Colonic mucosa (tissue), 4 donors: ENCODE measurements at places on chromosomes 2 and 18. TPM values are rescaled to one million over a fixed set of nuclear protein-coding genes. Genes with fewer than 3 reads are reported as not detected.

- H3K4me1 ChIP-seq, result no peaks in the 10 kb centered on the region
- no peak overlapping the region for H3K27ac ChIP-seq
- H3K4me3 ChIP-seq, result no peak overlapping the region
Observed at GRCh38 chr2:120415728-120416509, 70.0 kb downstream of the INHBB start.

TUBA4B gene
- total RNA-seq, result not detected

COL5A2 gene
- 10.4 TPM for total RNA-seq

DNA sequence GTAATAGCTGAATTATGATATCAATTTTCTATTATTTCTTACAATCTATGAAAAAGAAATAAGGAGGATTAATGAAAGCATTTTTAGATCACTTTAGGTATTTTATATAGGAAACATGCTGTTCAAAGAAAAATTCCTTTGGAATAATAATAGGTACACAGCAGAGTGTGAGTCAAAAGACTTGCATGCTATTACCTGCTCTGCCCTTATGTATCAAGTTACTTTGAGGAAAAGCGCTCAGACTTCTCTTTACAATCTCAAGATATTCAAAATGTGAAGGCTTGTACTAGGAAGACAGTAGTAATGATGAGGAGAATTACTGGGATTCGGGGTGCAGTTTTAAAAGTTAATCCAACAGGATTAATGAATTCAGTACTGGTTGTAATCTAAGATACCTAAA is 29.1 kb upstream of the RNU4ATAC start:
- H3K4me1 ChIP-seq, result no peaks in the 10 kb centered on the region
- no peak overlapping the region for H3K27ac ChIP-seq
- H3K27me3 ChIP-seq, result no peaks in the 10 kb centered on the region
- H3K36me3 ChIP-seq, result no peaks in the 10 kb centered on the region

DNA sequence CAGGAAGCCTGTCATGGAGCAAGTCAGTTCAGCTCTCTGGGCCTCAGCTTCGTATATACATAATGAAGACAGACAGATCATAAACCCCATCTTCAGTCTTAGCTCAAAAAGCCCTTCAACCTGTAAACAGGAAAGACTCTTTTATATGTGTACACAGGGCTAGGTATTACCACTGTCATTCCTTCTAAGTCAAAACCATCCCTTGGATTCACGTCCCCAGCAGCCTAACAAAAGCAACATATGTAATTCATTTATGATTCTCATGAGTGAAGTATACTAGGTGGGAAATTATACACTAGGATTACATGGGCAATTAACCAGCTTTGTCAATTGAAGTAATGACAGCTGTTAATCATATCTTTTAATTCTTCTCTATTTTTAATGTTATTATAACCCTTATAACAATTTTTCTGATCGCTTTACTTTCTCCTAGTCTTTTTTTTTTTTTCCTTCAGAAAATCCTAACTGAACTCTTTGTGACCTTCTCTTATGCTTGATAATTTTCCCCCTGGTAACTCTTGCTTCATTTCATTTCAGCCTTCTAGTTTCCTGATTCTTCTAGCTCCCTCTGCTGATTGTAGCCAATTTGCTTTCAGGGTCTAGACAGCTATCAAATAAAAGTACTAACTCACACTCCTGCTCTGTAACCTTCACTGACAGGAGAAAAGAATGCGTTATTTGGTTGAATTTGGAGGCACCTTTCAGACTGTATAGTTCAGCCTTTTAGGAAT is 99.7 kb downstream of the RBM43 start:
- H3K27me3 ChIP-seq, result no peaks in the 10 kb centered on the region
- no peak overlapping the region for H3K27ac ChIP-seq
- H3K36me3 ChIP-seq, result no peaks in the 10 kb centered on the region
- H3K4me1 ChIP-seq, result no peaks in the 10 kb centered on the region

GRCh38 chr2:24214880-24215279 is 40.0 kb downstream of the FAM228A start:
- H3K4me3 ChIP-seq, result no peak overlapping the region
- no peak for DNase-seq
- no peaks in the 10 kb centered on the region for H3K27me3 ChIP-seq
- no peaks in the 10 kb centered on the region for H3K4me1 ChIP-seq
- H3K36me3 ChIP-seq, result peaks cover under 1% of the 10 kb centered on the region

MLPH gene
- 87.9 TPM for total RNA-seq

DNA sequence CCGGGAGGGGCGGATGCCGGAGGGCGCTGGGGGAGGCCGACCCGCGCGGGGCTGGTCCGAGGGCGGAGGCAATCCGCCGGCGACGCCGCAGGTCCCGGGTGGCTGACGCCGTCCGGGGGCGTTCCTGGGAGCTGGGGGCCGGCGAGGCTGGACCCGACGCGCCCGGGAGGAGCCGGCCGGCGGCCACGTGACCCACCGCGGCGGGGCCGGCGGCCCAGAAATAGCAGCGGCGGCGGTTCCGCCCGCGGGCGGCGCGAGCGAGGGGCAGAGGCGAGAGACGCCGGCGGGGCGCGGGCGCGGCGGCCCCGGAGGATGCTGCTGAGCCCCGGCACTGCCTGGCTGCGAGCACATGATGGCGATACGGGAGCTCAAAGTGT is at the start of gene RAB31:
Gene RAB31, plus strand, starts transcription at position 245 of the 377 bp plus-strand sequence. Its CDS starts 105 bp downstream, at position 350.
- H3K36me3 ChIP-seq, result no peaks in the 10 kb centered on the region
- peaks cover 10% of the 10 kb centered on the region for H3K27me3 ChIP-seq
- peaks cover 5% of the 10 kb centered on the region for H3K4me1 ChIP-seq
- H3K27ac ChIP-seq, result peak within 1 kb of the TSS; percentile 51
- peak; percentile 56 for DNase-seq
- H3K4me3 ChIP-seq, result peak within 1 kb of the TSS; percentile 45

PROKR1 gene
- total RNA-seq, result 0.07 TPM

GALNT14 gene
- 0.45 TPM for total RNA-seq

DNA sequence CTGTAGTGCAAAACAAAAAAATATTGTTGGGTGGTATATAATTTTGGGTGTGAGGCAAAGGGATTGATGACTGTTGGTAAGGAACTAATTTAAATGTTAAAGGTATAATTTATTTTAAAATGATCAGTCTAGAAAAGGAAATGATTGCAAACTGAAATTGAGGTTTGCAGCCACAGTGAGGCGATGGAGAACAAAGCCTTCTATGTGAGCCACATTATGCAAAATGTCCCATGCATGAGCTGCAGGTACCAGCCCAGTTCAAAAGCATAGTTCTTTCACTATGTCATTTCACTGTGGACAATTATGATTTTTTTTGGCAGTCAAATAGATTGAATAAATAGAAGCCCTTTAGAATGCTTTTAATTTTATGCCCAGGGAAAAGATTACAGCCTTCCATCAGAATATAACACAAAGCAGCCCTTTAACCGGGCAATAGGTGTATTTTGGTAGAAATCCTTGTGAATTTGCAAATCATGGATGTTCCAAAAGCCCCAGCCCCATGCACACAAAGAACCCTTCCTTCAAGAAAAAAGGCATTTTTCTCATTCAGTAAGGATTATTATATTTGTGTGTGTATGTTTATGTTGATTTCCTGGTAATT is 1.7 kb downstream of the MAP2 start:
- no peaks in the 10 kb centered on the region for H3K4me1 ChIP-seq

DNA sequence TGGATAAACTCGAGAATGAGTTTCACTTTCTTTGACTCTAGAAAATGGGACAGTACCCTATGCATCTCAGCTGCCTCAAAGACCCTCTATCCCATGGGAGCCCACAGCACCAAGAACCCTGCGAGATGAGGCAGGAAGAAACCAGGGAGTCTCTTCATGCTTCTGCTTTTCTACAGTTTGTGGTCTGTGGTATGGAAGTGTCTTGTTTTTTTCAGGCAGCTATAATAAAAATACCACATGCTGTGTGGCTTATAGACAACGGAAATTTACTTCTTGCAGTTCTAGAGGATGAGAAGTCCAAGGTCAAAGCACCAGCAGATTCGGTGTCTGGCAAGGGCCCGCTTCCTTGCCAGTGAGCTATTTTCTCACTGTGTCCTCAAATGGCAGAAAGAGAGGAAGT is 257.9 kb downstream of the SUCLG1 start:
- H3K4me3 ChIP-seq, result no peak overlapping the region
- H3K27me3 ChIP-seq, result no peaks in the 10 kb centered on the region
- no peak for DNase-seq
- no peaks in the 10 kb centered on the region for H3K4me1 ChIP-seq

DNA sequence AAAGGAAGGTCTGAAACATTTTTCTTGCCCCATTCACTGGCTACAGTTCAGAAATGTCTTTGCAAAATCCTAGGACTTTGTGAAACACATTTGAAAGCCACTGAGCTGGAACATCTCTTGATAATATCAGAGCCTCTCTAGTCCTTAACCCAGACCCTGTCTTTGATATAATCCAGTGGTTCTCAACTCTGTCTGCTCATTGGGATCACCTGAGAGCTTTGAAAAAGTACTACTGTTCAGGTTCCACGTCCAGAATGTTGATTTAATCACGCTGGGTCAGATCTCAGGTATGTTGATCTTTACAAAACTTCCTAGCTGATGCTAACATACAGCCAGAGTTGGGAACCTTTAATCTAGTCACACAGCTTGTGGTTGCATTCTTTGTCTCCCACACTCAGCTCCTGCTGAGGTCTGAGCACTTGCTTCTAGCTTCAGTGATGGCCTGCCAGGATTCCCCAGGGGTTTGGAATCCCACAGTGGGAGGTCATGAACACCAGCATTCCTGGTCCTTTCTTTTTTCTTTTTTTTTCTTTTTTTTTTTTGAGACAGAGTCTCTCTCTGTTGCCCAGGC is 262.7 kb downstream of the SETBP1 start:
- H3K27ac ChIP-seq, result no peak overlapping the region
- H3K36me3 ChIP-seq, result no peaks in the 10 kb centered on the region
- DNase-seq, result no peak
- H3K4me3 ChIP-seq, result no peak overlapping the region
